Sciatic nerve (tissue), 2 donors: ENCODE measurements at places on chromosomes 6 and 20. TPM values are rescaled to one million over a fixed set of nuclear protein-coding genes. Genes with fewer than 3 reads are reported as not detected.

Gene EPB41L2
- 889 TPM for total RNA-seq

- DNase-seq, result no peak
Observed at GRCh38 chr6:36638579-36638978, 39.9 kb upstream of the CDKN1A start.

DNA sequence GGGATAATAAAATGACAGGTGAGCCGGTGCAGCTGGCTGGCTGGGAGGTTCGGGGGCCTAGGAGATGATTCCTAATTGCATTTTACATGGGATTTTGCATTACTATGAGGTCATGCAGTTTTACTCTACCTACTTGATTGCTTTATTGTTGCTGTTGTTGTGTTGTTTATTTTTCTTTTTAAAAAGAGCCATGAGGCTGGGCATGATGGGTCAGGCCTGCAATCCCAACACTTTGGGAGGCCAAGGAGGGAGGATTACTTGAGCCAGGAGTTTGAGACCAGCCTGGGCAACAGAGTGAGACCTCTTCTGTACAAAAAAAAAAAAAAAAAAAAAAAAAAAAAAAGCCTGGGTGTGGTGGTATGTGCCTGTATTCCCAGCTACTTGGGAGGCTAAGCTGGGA, 104.8 kb downstream of the GJA1 start:
- DNase-seq, result no peak

- DNase-seq, result no peak
Observed at GRCh38 chr6:44180406-44180805, 21.8 kb downstream of the CAPN11 start.

Gene BPIFB4
- not detected for total RNA-seq

- no peak for DNase-seq
Observed at GRCh38 chr6:35166116-35166515, 25.0 kb upstream of the TCP11 start.

DNA sequence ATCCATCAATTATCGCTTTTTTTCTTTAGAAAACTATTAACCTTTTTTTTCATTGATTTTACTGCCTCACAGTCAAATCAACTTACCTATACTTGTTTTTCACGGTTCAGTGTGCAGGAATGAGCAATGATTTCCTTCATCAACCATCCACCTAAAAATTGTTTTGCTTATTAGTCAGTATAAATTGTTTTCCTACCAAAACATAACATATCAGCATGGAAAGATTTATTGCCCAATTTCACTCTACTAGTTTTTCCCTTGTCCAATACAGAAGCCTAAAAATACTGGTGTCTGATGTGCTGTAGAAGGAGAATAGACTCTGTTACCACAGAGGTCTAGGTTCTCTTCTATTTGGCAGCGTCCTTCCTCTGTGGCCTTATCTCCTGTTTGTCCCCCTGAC, 558.2 kb upstream of the CITED2 start:
- DNase-seq, result no peak

- no peak for DNase-seq
Observed at GRCh38 chr6:137882225-137882961, 15.3 kb downstream of the TNFAIP3 start.

DNA sequence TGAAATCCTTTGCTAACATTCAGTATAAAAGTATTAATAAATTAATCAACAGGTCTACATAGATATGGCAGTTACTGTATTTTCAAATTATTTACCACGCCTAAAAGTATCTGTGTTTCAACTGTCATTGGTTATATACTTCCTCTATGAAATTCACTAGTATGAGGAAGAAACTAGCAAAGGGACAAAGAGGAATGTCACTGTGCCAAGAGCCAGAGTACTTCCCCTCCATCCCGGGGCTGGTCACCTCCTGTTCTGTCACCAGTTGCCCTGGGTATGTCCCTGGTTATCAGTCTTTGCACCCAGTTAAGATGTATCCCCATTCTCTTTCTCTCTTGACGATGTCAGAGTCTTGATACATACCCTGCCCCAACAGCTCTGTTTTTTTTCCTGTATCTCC, 476.8 kb upstream of the SOX4 start:
- no peak for DNase-seq

DNA sequence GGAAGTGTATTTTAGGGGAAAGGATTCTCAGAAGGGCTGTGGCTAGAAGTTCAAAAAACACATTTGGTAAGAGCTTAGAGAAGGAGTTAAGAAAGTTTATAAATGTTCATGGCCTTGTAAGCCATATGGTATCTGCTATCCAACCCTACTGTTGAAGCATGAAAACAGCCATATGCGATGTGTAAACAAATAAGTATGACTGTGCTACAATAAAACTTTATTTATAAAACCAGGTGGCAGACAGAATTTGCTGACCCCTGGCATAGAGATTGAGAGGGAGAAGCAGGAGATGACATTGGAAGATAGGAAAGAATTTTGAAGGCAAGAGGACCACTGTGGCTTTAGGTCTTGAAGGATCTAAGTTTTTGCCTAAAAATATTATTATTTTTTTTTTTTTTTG, 583.5 kb downstream of the DOK5 start:
- no peak for DNase-seq

- DNase-seq, result no peak
Observed at GRCh38 chr6:21431526-21431925, 162.0 kb upstream of the SOX4 start.

DNA sequence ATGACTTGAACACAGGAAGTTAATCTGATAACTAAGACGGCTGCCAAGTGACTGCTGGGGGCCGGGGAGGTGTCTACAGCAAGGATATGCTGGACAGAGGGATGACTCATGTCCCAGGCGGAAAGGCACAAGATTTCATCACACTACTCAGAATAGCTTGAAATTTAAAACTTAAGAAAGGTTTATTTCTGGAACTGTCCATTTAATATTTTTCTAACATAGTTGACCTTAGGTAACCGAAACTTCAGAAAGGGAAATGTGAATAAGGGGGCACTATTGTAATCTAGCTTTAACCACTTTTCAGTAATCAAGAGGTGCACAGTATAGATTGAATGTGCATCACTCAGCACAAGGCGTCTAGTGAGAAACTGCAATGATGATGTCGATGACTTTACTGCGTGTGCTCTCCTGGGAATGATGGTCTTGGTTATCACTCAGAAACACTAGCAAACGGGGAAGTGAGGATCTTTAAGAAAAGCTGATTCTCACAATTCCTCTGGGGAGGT, 171.5 kb downstream of the QKI start:
- peak; percentile 78 for DNase-seq

- DNase-seq, result no peak
Observed at GRCh38 chr6:7591770-7592169, 1.8 kb downstream of the SNRNP48 start.

DNA sequence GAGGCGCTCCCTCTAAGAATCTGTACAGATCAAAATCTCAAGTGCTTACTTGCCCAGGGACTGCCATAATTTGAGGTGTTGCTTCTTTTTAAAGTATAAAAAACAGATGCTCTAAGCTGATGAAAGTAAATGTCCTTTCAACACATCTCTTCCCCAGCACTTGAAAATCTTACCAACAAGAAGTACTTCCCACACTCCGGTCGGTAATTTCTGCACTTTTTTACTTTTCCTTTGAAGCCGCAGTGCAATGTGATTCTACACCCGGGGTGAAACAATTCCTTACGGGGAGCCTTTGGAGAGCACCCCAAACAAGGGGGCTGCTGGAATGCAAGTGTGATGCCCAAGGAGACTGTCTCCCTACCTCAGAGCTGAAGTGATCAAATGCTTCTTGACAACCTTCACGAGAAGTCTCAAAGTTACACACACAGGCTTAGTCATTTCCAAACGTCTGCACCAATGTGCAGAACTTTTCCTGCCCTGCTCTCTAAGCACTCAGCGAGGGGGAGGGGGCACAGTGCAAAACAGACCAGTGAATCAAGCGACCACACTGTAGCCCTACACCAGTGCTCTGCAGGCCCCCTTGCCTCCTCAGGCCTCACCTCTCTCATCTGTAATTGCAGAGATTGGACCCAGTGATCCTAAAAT, 56.7 kb downstream of the ATXN1 start:
- no peak for DNase-seq

DNA sequence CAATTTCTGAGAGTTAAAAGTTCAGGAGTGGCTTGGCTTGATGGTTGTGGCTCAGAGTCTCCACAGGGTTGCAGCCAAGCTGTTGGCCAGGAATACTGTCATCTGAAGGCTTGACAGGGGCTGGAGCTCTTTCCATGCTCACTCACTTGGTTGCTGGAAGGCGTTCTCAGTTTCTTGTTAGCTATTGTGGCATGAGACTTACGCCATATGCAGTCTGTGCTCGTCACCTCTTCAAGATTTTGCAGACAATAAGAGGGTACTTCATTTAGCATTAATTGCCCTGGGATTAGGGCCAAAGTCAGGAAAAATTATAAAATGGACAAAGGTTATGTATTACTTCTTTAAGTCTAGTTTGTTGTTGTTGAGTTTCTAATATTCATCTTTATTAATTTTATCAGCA, 380.6 kb upstream of the MAP3K7 start:
- no peak for DNase-seq

Gene CDH4
- total RNA-seq, result 2.2 TPM

Gene PTK6
- 0.13 TPM for total RNA-seq

DNA sequence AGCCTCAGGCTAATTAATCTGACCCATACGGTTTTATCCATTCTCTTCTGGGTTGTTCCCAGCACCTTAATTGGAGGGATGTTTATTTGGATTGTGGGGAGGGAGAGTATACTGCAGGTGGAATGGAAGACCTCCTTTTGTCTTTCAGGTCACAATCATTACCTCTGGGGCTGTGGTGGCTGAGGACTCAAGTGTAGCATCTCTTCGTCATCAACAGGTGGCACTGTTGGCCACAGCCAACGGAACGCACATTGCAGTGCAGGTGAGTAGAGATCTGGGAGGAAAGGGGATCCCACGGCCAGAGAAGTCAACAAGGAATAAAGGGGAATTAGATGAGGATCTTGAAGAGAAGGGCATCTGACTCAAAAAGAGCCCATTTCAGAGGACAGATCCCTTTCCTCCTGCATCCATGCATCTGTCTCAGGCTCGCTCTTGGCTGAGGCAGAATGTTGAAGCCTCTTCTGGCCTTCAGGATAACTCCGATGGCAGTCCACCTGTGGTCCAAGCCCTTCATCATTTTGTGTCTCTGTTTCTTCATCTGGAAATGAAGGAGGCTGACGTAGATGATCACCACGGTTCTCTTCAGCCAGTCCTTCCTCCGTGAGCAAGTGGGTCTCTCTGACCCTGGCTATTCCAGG, 3.2 kb upstream of the DEF6 start:
- DNase-seq, result no peak

GRCh38 chr20:4592316-4593148, 129.2 kb upstream of the PRND start:
- peak; percentile 74 for DNase-seq

Gene CST7
- 6.7 TPM for total RNA-seq

DNA sequence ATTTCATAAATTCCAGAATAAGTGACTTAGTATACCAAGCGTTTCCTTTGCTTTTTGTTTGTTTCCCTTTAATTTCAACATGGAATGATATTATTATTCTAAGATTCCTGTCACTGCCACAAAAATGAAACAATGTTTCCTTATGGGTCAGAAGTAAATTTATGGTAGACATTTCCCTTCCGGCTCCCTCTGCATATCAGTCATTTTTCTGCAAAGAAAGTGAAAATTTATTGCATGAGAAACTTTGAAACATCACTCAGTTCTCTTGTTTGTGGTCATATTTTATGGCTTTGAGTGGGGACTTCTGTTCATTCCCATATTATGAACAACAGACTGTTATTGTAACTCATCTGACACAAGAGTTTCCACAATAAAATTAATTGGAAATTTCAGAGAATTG, 97.8 kb downstream of the NKAIN2 start:
- no peak for DNase-seq

Gene RHAG
- 2.9 TPM for total RNA-seq

DNA sequence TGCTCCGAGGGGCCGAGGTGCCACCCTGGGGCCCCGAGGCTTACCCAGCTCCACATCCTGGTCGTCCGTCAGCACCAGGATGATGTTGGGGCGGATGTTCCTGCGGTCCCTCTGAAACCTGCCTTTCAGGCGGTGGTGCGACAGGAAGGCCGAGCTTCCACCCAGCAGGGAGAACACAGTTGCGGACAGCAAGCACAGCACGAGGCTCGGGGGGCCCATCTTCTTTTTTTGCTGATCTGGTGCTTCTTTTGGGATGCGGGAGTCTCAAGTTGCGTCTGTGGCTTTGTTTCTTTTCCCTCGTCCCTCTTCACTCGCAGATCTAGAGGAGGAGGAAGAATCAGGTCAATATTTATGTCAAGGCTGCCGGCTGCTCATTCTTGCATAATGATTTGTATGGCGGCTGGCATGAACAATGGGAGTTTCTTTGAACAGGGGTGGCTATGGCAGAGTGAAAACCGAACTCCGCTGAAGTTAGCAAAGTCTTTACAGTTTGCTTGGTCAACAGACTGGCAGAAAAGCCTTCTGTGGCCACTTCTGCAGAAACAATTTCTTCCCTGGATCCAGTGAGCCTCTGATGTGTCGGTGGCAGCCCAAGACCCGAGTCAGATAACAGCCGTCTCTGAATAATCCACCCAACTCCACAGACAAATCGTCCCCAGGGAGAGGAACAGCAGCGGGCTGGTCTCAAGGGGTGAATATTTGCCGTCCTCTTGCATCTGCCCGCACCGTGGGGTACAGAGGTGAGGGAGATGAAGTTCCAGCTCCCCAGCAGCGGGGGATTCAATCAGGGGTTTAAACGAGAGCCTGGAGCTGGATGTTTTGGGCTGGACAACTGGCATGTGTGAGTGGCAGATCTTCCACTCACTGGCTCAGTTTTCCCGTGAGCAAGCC, 27.9 kb downstream of the SULF2 start:
- DNase-seq, result no peak

DNA sequence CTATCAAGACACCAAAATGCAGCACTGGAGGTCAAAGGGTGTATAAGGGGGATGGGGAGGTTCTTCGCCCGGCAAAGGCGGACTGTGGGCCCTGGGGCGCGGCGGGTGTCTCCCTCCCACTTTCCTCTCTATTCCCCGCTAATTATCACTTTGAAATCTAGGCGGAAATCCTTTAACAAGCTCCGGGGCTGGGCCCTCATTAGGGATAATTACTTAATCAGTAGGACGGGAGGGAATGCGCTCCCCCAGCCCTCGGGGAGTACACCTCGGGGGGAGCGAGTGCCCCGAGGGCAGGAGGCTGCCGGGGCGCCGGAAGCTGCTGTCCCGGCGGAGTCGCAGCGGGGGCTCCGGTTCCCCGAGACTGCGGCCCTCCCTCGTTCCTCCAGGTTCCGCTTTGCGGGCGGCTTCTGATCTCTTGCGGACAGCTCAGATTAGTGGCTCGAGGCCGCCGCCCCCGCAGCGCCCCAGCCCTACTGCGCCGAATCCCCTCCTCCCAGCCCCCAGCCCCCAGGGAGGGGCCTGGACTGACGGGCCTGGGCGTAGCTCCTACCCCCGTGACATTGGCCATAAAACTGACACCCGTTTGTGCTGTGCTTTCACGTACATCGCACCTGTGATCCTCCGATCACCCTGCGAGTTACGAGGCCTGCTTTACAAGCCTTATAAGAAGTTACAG, 14.7 kb downstream of the MUCL3 start:
- peak; percentile 80 for DNase-seq

Gene STMND1
- total RNA-seq, result 0.27 TPM

Gene TMC2
- total RNA-seq, result 0.22 TPM

- DNase-seq, result peak; percentile 49
Observed at GRCh38 chr20:25047766-25048165, 10.2 kb downstream of the ACSS1 start.

Gene NMBR
- 0.45 TPM for total RNA-seq

GRCh38 chr6:154996016-154996590, 988 bp downstream of the TIAM2 start:
- DNase-seq, result no peak
